ENCODE measurements at places on chromosomes 4 and X.

DNA sequence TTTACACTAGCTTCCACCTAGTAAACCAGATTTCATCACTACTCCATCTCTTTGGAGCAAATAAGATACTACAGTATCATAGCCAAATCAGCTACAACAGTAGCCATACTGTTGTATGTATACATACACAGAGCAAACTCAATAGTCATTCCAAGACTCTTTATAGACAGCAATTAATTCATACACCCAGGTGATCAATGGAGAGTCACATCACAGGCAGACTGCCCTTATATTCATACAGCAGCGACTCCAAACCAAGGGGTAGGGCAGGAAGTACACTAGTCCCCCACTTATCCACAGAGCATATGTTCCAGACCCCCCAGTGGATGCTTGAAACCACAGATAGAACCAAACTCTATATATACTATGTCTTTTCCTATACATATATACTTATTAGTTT is 76.6 kb downstream of the FBXW7 start:
- DNase-seq, result peak; percentile 6

GRCh38 chr4:108830509-108831244 is 67.8 kb upstream of the ETNPPL start:
- no peak for DNase-seq

- peak; percentile 43 for DNase-seq
Observed at GRCh38 chrX:68462653-68463052, 29.4 kb upstream of the OPHN1 start.

DNA sequence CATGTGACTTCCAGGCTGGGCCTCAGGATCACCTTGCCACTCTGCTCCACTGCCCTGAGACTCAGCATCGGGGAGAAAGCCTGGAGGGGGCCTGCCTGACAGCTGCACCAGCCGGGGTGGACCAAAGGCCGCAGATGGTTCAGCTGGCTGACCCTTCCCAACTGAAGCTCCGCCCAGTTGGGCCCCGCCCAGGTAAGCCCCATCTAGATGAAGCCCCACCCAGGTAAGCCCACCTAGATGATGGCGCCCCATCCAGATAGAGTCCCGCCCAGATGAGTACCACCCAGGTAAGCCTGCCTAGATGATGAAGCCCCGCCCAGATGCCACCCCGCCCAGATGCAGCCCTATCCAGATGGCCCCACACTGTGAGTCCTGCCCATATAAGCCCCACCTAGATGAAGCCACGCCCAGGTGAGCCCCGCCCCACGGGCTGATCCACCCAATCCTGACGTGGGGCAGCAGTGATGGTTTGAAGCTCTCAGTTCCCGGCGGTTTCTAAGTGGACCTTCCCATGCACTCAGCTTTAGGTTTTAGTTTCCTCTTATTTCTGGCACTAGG is 10.0 kb downstream of the ZFYVE28 start:
- no peak for DNase-seq

DNA sequence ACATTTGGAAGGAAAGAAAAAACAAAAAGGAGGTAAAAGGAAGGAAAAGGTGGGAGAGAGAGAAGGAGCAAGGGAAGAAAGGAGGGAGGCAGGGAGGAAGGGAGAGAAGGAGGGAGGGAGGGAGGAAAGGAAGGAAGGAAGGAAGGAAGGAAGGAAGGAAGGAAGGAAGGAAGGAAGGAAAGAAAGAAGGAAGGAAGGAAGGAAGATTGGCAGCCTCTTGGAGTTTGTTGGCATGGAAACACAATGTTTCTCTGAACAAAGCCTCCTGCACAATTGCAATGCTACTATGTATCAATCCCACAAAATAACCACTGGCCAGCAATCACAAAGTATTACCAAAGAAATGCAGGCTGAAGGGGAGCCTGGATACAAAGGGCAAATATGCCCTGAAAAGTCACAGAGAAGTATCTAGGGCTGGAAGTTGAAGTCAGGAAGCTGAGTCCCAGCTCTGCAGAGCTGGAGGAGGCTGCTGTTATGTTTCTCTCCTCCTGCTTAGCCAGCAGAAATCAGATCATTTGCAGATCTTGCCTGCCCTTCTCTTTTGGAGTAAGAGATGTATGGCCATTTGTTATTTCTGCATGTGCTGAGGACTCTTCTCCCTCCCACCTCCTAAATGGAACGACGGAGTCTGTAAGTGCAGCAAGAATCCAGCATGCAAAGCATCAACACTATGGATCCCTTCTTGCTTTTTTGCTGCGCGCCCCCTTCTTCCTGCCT is 195.9 kb upstream of the LDB2 start:
- DNase-seq, result no peak

- no peak for DNase-seq
Observed at GRCh38 chrX:108312957-108313356, 125.3 kb downstream of the COL4A6 start.
